ENCODE measurements at places on chromosomes 3 and 15.
A peak's percentile ranks its signal among the peaks of the same experiment; 100 is the strongest.

DNA sequence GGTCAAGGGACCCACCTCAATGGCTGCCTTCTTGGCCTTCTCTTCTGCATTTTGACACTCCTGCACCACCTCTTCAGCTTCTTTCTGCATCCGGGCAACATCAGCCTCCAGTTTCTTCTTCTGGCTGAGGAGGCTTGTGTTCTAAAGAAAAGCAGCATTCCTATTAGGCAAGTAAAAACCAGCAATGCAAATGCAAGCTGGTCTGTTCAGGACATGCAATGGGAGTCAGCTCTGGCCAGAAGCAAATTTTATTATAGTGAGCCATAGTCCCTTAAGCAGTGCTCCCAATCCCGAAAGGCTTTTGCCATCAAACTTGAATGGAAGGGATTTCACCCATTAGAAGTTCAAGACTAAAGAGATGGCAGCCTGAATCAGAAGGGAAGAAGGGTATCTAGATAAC is 97.7 kb downstream of the HHLA2 start:
- no peak for DNase-seq

DNA sequence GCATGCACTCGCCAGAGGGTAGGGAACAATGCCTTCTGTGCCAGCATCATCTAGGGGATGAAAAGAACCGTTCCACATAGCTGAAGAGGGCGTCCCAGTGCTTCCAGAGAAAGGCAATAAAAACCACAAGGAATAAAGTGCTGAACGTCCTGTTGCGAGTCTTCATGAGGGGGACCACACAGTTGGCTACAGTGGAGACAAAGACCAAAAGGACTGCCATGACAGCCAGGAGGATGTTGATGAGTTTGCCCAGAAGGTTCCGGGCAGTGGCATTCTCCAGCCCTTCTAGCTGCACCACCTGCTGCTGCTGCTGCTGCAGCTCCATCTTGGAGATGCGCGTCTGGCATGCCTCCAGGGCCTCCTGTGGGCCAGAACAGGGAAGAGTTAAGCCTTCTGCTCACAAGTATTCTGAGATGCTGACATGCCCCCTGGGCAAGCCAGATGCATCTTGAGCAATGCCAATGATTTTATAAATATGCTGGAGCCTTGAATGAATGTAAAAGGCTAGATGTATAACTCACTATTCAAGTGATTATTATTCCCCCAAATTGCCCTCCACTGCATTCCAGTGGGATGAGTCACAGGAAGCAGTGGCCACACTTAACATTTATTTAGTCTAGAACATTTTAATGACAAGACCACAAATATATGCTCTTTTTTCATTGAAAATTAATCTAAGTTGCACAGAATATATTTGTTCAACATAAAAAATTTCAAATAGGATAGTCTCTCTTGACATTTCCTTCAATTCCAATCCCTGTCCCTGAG is 45.1 kb upstream of the PLXND1 start:
- peak; percentile 88 for DNase-seq

- DNase-seq: no peak
These were observed 224.7 kb downstream of the IGSF11 start for GRCh38 chr3:118809696-118810498.

- no peak for DNase-seq
These were observed 486.3 kb upstream of the PROK2 start for GRCh38 chr3:72271216-72271615.

GRCh38 chr15:57890351-57890750 is 175.2 kb downstream of the ALDH1A2 start:
- no peak for DNase-seq

GRCh38 chr15:28112962-28113361 is 13.8 kb upstream of the OCA2 start:
- DNase-seq: no peak
